ENCODE measurements at places on chromosomes 6 and 20.

DNA sequence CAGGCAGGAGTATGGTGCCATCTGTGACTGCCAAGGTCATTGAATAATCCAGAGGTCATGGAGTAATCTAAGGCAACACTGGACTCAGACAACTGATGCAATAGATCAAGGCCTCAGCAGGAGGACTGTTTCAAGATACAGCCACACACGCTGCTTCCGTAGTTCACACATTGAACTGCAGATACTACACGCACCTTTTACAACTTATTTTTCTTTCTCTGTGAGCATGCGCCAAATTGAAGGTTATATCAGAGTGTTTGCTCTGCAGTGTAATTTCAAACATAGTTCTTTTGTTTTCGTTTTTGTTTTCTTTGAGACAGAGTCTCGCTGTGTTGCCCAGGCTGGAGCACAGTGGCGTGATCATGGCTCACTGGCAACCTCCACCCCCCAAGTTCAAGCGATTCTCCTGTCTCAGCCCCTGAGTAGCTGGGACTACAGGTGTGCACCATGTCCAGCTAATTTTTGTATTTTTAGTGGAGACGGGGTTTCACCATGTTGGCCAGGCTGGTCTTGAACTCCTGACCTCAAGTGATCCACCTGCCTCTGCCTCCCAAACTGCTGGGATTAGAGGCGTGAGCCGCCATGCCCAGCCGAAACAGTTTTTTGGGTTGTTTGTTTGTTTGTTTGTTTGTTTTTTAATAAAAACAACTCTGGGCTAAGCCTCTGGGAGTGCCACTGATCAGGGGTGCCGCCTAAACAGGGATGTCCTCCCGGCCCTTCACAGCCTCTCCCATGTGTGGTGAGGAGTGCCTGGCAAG is 96.6 kb upstream of the NAA20 start:
- DNase-seq = no peak

GRCh38 chr20:55205665-55206064 is 730.3 kb downstream of the DOK5 start:
- DNase-seq = no peak

- no peak for DNase-seq
Measured at GRCh38 chr6:14690120-14691056, 555.5 kb upstream of the JARID2 start.

GRCh38 chr6:161487694-161488093 is 213.8 kb upstream of the AGPAT4 start:
- no peak for DNase-seq

GRCh38 chr20:10856237-10857015 is 182.6 kb upstream of the JAG1 start:
- DNase-seq = no peak

DNA sequence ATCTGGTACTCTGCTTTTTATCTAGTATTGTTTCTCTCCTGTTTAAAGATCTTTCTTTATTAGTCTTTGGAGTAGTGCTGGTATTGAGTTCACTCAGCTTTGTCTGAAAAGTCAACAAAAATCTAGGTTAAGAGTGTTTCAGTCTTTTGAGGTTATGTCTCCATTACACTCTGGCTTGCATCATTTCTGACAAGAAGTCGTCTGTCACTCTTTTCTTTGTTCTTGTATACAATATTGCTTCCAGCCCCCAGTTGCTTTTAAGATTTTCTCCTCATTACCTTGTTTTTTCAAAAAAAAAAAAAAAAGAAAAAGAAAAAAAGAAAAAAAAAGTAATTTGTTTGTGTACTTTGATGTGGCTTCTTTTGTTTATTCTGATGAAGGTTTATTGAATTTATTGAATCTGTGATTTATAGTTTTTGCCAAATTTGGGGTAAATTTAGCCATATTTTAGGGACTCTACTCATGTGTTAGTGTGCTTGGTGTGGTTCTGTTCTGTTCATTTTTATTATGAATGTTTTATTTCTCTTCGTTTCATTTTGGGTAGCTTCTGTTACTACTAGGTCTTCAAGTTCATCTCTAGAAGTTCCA is 408.9 kb downstream of the CDKAL1 start:
- no peak for DNase-seq

DNA sequence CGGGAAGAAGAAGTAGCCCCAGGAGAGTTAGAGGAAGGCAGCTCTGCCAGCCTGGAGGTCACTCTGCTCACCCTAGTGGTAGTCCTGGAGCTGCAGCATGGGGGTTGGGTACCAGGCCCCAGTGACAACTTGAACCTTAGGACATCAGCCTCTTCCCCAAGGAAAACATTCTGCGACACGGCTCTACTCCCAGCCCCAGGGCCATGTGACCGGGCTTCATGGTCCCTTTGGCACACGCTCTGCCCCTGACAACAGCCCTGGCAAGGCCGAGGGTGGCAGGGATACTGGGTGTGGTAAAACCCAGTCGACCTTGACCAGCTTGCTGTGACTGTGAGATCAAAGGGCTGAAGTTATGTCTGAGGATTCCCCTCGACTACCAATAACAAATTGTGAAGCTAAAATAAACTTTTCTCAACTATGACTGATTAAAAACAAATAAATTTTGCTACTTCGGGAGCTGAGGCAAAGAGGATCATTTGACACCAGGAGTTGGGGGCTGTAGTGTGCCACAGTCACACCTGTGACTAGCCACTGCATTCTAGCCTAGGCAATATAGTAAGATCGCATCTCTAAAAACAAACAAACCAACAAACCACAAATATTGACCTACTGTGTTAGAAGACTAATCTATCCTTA is 24.4 kb upstream of the ARID1B start:
- DNase-seq = no peak

DNA sequence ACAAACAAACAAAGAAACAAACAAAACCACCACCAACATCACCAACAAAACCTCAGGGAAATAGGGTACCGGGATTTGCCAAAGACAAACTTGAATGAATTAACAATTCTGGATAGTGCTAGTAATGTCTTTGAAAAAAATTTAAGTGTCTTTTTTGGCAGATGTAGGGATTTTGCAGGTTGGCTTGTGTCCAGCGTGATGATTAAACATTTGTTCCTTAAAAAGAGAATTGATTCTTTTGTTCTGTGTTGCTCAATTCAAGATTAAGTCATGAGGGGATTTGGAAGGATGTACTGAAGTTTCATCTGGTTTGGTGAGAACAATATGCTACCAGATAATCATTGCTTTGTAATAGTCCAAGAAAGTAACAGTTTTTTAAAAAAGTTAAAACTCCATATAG is 125.1 kb upstream of the HS3ST5 start:
- DNase-seq = no peak

DNA sequence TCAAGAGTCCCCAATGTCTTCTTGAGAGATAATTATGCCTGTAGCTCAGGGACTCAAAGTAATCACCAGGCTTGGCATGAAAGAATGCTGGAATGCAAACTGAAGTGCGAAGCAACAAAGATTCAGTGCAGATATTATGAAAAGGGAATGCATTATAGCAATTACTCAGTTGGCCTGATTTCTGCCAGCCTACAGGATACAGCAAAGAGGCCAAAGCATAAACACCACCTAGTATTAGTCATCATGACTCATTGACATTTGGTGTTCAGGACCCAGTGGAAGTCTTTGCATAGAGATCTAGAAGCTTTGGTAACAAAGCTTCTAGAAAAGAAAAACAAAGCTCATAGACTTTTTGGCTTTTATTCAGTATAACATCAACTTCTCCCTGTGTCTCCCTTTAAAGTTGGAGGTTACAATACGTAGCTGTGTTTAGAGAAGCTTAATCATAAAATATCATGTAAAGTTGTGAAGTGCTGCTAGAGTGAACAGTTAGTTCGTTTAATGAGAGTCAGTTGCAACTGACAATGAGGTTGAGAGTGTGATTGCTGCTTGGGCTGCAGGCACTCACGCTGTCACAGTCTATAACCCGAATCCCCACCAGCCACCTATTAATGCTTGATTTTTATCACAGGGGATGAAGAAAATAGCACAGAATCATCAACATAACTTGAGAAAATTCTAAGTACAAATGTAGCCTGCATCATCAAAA is 932.7 kb downstream of the TFAP2A start:
- no peak for DNase-seq

DNA sequence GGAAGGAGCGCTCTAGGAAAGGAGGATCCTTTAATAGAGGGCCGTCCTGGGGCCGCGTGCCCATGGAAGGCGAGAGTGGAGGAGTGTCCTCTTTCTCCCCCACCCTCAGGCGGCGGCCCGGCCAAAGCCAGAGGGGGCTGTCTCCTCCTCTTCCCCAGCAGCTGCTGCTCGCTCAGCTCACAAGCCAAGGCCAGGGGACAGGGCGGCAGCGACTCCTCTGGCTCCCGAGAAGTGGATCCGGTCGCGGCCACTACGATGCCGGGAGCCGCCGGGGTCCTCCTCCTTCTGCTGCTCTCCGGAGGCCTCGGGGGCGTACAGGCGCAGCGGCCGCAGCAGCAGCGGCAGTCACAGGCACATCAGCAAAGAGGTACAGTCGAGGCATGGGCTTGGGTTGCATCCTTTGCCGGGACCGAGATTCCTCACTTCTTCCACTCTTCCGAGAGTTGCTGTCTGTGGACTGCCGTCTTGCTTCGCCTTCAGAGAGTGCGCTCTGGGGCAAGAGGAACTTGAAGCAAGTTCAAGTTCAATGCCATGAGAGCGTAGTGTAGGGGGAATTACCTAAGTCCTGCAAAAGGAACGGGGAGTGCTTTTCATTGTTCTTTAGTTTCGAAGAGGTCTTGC is at the start of gene LAMA2:
TSS of gene LAMA2 (plus strand) at position 148 of the 621 bp plus-strand sequence. CDS start at position 256, 108 bp downstream.
- DNase-seq = peak; percentile 36

DNA sequence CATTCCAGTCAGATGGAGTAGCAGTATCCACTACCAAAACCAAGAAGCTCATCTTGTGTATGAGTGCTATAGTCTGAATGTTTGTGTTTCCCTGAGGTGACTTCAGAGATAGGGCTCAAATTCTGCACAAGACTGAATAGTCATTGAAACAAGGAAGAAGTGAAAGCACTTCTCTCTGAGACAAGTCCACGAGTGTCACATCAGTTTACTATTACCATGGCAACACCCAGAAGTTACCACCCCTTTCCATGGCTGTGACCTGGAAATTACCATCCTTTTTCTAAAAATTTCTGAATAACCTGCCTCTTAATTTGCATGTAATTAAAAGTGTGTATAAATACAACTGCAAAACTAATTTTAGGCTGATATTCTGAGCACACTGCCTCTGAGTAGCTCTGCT is 682.1 kb upstream of the ADGRB3 start:
- no peak for DNase-seq

- no peak for DNase-seq
Measured at GRCh38 chr6:1390133-1390945, 963 bp downstream of the FOXF2 start.

DNA sequence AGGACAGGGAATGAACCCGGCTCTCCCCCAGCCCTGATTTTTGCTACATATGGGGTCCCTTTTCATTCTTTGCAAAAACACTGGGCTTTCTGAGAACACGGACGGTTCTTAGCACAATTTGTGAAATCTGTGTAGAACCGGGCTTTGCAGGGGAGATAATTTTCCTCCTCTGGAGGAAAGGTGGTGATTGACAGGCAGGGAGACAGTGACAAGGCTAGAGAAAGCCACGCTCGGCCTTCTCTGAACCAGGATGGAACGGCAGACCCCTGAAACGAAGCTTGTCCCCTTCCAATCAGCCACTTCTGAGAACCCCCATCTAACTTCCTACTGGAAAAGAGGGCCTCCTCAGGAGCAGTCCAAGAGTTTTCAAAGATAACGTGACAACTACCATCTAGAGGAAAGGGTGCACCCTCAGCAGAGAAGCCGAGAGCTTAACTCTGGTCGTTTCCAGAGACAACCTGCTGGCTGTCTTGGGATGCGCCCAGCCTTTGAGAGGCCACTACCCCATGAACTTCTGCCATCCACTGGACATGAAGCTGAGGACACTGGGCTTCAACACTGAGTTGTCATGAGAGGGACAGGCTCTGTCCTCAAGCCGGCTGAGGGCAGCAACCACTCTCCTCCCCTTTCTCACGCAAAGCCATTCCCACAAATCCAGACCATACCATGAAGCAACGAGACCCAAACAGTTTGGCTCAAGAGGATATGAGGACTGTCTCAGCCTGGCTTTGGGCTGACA is 28.8 kb upstream of the ZBP1 start:
- DNase-seq = no peak

- no peak for DNase-seq
Measured at GRCh38 chr6:8229915-8230756, 127.8 kb upstream of the EEF1E1 start.

- no peak for DNase-seq
Measured at GRCh38 chr20:2801286-2801728, 880 bp upstream of the CPXM1 start.

Data from hepatic stellate cell (primary cell).